ENCODE measurements at places on chromosomes 16 and 17. TPM values are rescaled to one million over a fixed set of nuclear protein-coding genes. Genes with fewer than 3 reads are reported as not detected.

- DNase-seq = no peak
These were observed 874 bp downstream of the CMTM3 start for GRCh38 chr16:66605177-66605978.

DNA sequence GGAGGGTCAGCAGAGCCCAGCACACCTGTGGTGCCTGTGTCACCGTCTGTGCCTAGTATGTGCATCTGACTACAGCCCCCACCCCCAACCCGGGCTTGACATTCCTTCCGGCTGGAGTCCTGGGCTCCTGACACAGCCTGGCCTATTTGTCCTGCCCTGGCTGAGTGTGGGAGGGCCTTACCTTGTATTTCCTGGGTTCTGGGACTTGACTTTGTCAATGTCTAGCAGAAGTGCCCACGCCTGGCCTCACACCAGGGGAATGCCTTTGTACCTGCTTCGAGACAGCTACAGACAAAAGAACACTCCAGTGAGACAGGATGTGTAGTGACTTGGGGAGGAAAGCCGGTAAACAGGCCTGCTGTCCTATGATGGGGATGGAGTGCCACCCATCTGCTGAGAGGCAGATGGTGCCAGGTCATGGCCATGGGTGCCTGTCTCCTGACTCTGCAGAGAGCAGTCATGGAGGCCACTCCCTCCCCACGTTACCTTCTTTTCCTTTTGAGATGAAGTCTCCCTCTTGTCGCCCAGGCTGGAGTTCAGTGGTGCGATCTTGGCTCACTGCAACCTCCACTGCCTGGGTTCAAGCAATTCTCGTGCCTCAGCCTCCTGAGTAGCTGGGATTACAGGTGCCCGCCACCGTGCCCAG is 42.8 kb downstream of the TNFRSF13B start:
- no peak for DNase-seq

DNA sequence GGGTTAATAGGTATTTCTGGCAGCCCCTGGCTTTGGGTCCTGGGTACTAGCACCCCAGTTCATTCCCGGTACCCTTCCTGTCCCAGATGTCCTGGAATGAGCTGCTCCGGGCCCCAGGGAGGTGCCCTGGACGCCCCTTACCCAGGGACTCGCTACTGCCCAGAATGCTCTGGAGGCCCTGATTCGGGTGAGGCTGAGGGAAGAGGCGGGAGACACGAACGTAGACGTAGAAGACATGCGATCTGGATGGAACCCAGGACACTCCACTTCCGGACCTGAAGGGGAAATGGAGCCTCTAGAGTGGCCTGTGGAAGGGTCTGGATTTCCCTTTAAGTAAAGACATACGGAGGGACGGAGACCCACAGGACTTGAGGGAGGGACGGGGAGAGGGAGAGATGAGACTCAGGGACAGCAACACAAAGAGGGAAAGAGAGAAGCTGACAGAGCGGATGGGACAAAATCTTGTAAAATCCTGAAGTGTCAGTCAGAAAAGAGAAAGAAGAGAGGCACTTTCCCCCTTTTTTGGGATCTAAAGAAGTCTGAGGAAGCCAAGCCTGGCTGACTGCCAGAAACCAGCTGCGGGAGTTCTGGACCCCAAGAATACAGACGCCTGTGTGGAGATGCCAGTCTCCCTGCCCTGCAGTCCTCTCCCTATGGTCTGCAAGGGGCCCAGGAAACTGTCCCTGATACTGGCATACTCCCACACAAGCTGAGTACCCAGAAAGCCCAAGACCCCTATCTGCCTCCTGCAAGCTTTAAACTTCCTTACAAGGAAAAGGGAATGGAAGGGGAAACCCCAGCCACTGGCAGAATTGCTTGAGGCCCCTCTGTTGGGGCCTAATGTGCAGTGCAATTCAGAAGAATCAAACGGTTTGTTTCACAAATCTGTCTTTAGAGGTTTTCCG is 1.0 kb upstream of the HOXB13 start:
- DNase-seq = no peak

DNA sequence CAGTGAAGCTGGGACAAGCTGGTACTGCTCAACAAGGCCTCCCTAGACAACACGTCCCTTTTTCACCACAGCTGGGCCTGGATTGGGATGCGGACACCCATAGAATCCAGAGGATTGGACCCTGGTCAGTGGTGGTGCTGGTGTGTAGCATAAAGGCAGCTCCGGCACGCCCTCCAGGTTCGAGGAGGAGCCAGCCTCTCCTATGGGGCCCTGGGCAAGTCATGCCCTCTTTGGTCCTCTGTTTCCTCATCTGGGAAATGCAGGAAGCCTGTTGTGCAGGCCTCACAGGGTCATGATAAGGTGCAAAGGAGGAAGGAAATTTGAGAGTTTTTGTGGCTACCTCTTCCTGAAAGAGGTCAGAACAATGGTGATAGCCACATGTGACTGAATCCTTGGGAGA is 1741.7 kb downstream of the TP53TG3F start:
- DNase-seq = no peak

DNA sequence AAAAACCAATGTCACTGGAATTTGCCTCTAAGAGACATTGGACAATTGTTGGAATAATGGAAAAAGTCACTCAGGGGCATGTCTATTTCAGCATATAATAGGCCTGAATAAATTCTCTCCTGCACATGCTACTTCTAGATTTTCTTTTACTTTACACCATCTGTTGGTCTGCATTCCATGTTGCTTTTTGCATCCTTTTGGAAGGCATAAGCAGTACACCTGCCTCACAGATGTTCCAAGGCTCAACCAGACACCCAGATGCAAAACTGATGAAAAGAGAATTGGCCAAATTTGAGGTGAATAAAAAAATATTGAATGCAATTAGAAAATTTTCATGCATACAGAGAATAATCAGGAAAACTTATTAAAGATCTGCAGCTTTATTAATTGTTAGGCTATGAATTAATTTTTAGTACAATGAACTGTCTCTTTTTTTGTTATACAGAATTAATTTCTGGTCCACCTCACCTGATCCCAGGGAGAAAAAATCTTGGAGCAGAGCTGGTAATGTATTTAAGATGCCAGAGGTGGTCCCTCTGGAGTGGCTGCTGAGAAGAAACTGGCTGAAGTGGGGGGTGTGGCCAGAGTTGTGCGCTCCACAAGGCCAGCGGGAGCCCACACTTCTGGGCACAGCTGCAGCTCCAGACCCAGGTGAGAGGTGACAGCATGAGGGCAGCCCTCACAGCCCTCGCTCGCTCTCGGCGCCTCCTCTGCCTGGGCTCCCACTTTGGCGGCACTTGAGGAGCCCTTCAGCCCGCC is 778.6 kb downstream of the CDH11 start:
- DNase-seq = no peak

DNA sequence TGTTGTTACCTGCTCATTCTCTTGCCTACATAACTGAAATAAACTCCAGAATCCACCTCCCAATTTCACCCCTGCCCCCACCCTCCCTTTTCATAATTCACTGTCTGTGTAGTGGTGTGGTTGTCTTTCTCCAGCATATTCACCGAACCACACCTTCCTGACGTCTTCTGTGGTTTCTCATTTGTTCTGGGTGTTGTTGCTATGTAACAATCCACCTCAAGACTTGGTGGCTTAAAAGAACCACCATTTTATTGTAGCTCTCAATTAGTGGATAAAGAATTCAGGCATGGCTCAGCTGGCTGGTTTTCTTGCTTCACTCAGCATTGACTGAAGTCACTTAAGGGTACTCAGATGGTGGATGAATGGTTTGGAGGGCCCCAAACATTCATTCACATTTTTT is 229.8 kb downstream of the MAF start:
- DNase-seq = no peak

- no peak for DNase-seq
These were observed 345.3 kb downstream of the FOXL1 start for GRCh38 chr16:86923656-86924055.

GRCh38 chr16:75415169-75415905 is 18.0 kb downstream of the CFDP1 start:
- no peak for DNase-seq

DNA sequence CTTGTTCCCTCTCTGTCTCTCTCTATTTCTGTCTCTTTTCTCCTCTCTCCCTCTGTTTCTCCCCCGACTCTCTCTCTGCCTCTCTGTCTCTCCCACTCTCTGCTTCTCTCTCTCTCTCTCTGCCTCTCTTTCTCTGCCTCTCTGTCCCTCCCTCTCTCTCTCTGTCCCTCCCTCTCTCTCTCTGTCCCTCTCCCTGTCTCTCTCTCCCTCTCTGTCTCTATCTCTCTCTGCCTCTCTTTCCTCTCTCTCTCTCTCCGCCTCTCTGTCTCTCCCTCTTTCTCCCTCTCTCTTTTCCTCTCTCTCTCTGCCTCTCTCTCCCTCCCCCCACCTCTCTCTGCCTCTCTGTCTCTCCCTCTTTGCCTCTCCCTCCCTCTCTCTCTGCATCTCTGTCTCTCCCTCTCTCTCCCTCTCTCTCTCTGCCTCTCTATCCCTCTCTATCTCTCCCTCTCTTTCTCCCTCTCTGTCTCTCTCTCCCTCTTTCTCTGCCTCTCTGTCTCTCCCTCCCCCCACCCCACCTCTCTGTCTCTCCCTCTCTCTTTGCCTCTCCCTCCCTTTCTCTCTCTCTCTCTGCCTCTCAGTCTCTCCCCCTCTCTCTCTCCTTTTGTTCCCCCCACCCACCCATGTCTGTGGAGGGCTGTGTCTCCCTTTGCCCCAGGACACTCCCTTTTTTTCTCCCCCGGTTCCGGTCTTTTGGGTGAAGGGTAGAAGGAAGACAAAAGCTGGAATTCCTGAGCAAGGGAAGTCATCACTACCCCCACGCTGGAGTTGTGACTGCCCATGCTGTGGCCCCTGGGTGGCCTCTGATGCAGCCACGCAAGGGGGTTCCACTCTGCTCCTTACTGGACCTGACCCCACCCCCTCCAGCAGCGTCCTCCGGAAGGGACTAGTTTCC is 27.1 kb upstream of the MGAT5B start:
- DNase-seq = no peak

DNA sequence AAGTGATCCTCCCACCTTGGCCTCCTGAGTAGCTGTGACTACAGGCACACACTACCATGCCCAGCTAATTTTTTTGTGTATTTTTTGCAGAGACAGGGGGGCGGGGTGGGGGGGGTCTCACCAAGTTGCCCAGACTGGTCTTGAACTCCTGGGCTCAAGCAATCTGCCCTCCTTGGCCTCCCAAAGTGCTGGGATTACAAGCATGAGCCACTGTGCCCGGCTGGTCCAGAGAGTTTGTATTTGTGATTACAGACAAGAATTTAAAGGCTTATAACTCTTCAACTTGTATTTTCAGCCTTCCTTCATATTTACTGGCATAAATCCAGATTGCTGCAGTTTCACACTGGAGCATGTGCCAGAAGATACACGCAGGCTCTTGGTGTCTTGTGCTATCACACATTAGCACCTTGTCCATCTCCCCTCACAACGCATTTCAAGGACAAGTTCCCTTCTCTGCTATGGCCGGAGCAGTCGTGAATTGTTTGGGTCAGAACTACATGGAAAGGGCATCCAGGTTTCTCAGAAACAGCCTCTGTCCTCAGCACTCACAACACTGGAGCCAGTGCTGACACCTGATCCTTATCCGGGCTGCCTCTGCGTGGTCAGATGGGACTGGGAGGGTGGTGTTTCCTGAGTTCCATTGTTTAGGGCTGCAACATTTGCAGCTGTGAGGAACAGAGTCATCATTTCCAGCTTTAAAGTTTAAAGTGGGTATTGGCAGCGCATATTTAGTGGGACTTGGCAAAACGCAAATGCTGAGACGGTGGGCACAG is 28.1 kb downstream of the WSCD1 start:
- no peak for DNase-seq

Gene LRRC46
- polyA plus RNA-seq = 2.4 TPM

All from right renal cortex interstitium (tissue), 3 donors.